ENCODE measurements at places on chromosomes 7 and 10.

DNA sequence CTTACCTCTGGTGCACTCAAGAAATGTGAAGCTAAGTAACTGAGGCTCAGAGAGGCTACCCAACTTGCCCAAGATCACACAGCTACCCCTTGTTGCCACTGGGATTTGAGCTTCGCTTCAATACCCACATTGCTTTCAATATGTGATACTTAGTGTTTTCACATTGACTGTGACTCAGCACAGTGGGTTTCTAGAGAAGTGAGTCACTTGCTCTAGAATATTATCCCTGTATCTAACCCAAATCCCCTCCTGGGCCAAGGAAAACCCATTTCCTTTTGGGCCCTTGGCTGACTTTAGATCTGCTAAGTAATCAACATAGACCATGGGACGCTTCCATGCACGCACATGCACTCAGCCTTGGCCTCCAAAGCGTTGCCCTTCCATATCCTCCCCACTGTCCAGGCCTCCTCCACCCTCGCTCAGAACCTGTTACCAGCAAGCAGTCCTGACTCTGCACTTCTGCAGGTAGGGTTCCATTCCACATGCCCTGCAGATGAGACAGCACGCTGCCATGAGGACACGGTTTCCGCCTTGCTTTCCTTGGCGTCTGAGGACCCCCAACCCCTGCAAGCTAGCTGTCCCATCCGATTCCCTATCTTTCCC is 87.7 kb upstream of the CHST15 start:
- no peaks in the 10 kb centered on the region for H3K27me3 ChIP-seq
- no peak for DNase-seq
- no peaks in the 10 kb centered on the region for H3K36me3 ChIP-seq
- no peaks in the 10 kb centered on the region for H3K4me1 ChIP-seq

- H3K4me1 ChIP-seq: no peaks in the 10 kb centered on the region
- no peak for DNase-seq
Observed at GRCh38 chr10:117136391-117136975, 1.6 kb downstream of the VAX1 start.

DNA sequence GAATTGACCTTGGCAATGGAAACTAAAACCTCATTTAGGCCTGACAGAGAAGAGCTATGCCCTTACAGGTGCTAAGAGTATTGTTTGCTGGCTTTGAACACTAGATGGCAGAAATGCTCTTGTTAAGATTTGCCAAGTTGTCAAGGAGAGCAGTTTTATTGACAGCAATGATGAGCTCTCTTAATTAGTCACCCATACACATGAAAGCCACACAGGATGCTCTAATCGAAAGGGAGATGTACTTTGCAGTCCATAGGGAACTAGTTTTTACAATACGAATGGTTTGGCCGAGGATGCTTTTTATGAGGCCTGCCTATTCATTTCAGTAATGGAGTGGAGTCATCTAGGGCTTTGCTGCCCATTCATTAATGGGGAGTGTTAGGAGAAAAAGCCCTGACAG is 45.4 kb upstream of the MBL2 start:
- H3K36me3 ChIP-seq: no peaks in the 10 kb centered on the region
- no peak overlapping the region for H3K4me3 ChIP-seq
- no peak overlapping the region for H3K27ac ChIP-seq
- no peaks in the 10 kb centered on the region for H3K27me3 ChIP-seq
- DNase-seq: no peak

DNA sequence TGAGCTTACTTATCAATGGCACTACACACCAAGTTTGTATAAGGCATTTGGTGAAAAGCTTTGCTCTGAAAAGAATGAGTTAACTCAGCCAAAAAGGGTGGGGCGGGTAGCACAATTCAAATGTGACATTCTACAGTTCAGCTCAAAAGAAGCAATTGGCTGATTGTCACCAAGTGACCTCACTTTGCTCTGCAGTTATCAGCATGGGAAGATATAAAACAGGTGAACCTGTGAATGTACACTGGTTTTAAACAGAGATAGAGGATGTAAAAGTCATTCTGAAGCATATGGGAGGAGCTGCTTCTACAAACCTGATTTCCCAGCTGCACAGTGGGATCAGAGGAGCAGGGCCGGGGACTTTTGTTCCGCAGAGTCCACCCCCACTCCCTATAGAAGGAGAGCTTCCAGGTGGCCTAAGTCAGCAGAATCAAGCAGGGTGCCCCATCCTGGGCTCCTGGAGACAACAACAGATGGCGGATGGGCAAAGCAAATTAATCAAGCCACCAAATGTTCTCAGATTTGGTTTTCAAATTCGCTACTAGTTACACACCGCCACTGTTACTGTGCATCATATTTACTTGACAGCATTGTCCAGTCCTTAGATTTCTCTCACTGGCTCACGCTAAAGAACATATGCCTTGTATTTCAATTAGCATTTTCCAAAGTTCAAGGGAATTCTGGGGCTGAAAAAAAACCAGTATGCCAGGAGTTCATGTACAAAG is 27.5 kb upstream of the NPVF start:
- H3K4me3 ChIP-seq: no peak overlapping the region
- no peak overlapping the region for H3K27ac ChIP-seq
- no peaks in the 10 kb centered on the region for H3K4me1 ChIP-seq
- DNase-seq: no peak
- no peaks in the 10 kb centered on the region for H3K27me3 ChIP-seq
- no peaks in the 10 kb centered on the region for H3K36me3 ChIP-seq

GRCh38 chr7:155358948-155359712 is 61.5 kb downstream of the INSIG1 start:
- H3K4me1 ChIP-seq: no peaks in the 10 kb centered on the region
- DNase-seq: no peak
- no peaks in the 10 kb centered on the region for H3K27me3 ChIP-seq
- H3K4me3 ChIP-seq: no peak overlapping the region
- H3K27ac ChIP-seq: no peak overlapping the region
- H3K36me3 ChIP-seq: no peaks in the 10 kb centered on the region

All from Peyer's patch (tissue), 4 donors.